Activated CD8-positive, alpha-beta T cell treated with anti-CD3 and anti-CD28 coated beads, Interleukin-2, amount 10 ng/mL, durations not matched to agents 7 days and 5 days (primary cell): ENCODE measurements at places on chromosomes 16 and 17. TPM values are rescaled to one million over a fixed set of nuclear protein-coding genes. Genes with fewer than 3 reads are reported as not detected.

- no peak for DNase-seq
Observed at GRCh38 chr16:79042886-79043285, 557.7 kb downstream of the MAF start.

- no peak for DNase-seq
Observed at GRCh38 chr17:2266865-2267228, 36.7 kb downstream of the SMG6 start.

Gene FSCN2
- 0.52 TPM for total RNA-seq

- DNase-seq: no peak
Observed at GRCh38 chr17:42309986-42310786, 21.9 kb downstream of the STAT5A start.

Gene HAGH
- total RNA-seq: 48.0 TPM

Gene GRAPL
- 16.8 TPM for total RNA-seq
